Astrocyte of the spinal cord (primary cell): ENCODE measurements at places on chromosomes 3 and 15.

DNA sequence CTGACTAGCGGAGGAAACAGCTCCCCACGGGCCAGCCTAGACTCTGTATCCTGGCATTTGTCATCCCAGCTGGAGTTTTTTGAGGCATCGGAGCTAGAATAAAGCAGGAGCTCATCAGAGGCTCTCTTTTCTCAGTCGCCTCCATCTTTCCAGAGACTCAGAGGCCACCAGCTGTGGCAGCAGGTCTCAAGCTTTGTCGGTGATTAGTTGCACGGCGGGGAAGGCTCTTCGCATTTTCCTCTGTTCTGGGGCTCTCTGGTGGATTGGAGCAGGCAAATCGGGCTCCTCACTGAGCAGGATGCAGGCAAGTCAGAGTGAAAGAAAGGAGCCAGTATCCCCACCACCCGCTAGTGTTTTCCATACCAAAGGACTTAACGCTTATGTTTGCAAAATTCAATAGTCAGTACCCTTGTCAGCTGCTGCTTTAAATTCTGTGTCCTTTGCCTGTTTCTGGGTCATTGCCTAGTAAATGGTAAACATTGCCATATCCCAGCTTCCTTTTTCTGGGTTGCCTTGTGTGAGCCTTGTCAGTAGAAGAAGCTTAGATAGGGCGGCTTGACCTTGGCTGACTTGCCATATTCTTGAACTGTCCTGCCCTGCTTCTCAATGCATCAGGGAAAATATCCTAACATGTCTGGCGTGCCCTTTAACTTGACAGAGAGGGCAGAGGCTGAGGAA, 127.1 kb downstream of the PTPRG start:
- no peak for DNase-seq

- DNase-seq = no peak
Observed at GRCh38 chr15:52709187-52709981, 30.2 kb upstream of the ATOSA start.

- no peak for DNase-seq
Observed at GRCh38 chr15:66832664-66833063, 130.6 kb downstream of the SMAD6 start.

GRCh38 chr3:72341380-72341770, 506.9 kb downstream of the SHQ1 start:
- no peak for DNase-seq

DNA sequence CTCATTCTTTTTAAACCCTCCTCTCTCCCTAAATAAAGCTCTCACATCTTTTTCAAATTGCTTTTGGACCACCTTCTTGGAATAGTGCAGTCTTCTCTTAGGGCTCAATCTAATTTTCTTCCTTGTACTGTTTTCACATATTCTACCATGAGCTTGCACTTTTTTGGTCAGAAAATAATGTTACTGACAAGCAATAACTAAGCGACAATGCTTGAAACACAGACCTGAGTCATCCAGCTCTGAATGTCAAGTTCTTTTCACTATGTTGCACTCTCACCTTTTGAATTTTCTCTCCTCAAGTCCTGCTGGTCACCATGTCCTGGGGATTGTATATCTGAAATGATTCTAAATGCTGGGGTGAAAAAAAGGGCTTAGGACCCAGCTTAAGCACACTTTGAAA, 8.9 kb downstream of the TNFAIP8L3 start:
- no peak for DNase-seq
